ENCODE measurements at places on chromosomes 3 and 15. TPM values are rescaled to one million over a fixed set of nuclear protein-coding genes. Genes with fewer than 3 reads are reported as not detected.

DNA sequence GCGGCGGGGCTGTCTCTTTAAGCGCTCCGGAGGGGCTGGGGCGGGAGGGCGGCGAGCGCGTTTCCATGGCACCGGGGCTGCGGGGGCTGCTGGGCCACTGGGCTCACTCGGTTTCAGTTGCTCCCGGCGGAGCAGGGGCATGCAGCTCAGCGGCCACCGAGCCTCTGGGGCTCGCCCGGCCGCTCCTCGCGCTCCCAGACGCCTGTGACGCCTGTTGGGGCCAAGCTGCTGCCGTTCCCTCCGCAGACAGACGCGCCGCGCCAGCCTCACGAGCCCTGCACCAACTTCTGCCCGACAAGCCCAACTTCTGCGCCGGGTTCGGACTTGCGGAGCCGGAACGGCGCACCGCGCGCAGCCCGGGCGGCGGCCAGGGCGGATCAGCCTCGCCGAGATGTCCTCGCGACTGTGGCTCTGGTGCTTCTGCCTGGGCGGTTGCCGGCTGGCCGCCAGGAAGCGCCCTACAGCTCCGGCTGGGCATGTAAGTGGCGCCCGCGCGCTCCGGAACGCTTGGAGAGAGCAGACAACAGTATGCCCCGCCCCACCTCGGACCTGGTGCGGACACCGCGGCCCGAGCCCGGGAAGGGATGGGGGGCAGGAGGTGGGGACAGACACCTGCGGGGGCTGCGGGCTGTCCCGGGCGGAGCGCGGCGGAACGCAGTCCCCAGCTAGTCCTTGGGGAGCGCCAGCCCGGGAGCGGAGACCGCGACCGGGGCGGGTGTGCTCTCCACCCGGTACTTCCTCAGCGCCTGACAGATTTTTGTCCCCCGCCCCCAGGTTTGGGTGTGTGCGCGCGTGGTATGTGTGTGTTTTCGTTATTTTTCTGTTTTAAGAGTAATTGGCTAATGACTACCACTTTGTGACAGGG is 154.1 kb upstream of the GOLIM4 start:
- H3K27ac ChIP-seq: no peak overlapping the region
- no peaks in the 10 kb centered on the region for H3K27me3 ChIP-seq
- H3K4me1 ChIP-seq: peaks cover 25% of the 10 kb centered on the region
- H3K36me3 ChIP-seq: no peaks in the 10 kb centered on the region

DNA sequence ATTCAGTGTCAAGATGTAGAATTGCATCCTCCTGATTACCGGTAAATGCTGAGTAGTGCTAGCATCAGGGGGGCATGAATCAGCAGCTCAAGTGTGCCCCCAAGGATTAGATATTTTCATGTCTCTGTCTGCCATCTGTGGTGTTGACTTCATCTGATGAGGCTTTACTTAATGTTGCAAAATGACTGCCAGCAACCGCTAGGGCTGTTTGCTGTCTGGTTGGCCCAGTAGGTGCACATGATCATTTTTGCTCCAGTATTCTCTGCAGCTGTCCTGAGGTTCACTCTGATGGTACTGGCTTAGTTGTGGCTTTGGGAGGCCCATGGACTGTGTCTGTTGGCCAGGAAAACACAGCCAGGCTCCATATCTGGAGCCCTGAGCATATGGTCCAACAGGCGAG is 316.4 kb downstream of the SOX2 start:
- no peaks in the 10 kb centered on the region for H3K4me1 ChIP-seq
- H3K27ac ChIP-seq: no peak overlapping the region
- H3K4me3 ChIP-seq: no peak overlapping the region
- H3K36me3 ChIP-seq: no peaks in the 10 kb centered on the region
- no peaks in the 10 kb centered on the region for H3K27me3 ChIP-seq

- no peak overlapping the region for H3K27ac ChIP-seq
- H3K4me3 ChIP-seq: no peak overlapping the region
- no peak for DNase-seq
- peaks cover 35% of the 10 kb centered on the region for H3K4me1 ChIP-seq
- H3K27me3 ChIP-seq: no peaks in the 10 kb centered on the region
- H3K36me3 ChIP-seq: no peaks in the 10 kb centered on the region
Observed at GRCh38 chr3:49416867-49417266, 4.6 kb downstream of the TCTA start.

DNA sequence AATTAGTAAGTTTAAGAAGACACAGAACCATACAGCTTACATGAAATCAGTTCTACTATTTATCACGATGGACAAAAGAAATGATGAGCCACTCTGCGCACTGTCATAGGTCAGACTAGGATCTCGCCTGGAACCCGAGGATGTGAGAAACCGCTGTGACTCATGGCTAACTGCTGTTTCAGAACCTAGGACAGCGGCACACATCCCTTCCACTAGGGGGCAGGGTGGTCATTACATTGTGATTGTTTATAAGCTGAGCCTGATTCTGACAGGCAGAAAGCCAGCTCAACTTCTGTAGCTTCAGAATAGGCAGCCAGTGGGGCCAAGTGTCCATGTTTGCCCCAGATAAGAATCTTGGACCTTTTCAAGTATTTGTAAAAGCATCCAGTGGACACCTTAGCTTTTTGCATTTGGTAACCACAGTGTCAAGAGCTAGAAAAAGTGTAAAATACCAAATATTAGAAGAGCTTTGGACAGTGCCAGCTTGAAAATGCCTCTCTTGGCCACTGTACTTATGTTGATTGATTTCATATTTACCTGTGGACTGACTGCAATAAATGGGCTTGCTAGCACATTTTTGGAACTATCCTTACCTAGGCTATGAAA is 115.8 kb downstream of the KBTBD8 start:
- no peak for DNase-seq
- H3K27ac ChIP-seq: no peak overlapping the region
- no peaks in the 10 kb centered on the region for H3K27me3 ChIP-seq
- H3K4me3 ChIP-seq: no peak overlapping the region

DNA sequence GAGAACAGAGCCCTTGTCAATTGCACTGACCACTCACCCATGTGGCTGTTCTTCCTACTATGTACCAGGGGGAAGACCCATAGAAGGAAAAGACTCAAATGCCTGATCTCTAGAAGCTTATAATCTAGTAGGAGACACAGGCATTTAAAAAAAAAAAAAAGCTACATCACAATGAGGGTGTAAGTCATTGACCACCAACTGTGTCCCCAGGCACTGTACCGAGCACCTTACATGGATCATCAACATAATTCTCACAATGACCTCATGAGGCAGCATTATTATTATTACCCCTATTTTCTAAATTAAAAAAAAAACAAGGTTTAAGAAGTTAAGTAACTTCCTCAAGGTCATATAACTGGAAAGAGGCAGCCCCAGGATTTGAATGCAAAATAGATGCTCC is 247.4 kb downstream of the SHOX2 start:
- H3K4me1 ChIP-seq: no peaks in the 10 kb centered on the region
- H3K27me3 ChIP-seq: no peaks in the 10 kb centered on the region
- DNase-seq: no peak

DNA sequence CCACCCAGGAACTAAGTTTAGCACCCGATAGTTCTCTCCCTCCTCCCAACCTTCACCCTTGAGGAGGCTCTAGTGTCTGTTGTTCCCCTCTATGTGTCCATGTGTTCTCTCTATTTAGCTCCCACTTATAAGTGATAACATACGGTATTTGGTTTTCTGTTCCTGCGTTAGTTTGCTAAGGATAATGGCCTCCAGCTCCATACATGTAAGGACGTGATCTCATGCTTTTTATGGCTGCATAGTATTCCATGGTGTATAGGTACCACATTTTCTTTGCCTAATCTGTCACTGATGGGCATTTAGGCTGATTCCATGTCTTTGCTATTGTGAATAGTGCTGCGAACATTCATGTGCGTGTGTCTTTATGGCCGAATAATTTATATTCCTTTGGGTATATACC is 66.9 kb upstream of the TRA2B start:
- H3K4me3 ChIP-seq: no peak overlapping the region
- no peaks in the 10 kb centered on the region for H3K36me3 ChIP-seq
- no peaks in the 10 kb centered on the region for H3K4me1 ChIP-seq
- H3K27ac ChIP-seq: no peak overlapping the region
- no peaks in the 10 kb centered on the region for H3K27me3 ChIP-seq

DNA sequence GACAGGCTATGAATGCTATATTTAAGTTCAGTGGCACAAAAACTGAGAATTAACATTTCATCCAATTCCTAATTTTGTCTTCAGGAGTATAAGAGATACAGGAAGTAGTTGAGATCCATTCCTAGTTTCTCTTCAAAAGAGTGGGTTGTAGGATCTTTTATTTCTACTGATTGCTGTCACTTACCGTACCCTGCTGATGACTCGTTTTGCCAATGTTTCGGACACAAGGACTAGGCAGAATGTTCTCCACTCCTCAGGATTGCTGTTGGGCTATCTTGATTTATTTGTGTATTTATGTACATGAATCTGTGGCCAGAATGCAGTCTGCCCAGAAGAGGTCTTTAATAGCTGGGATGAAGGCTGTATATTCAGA is 11.9 kb downstream of the ARL8B start:
- peaks cover 76% of the 10 kb centered on the region for H3K4me1 ChIP-seq
- no peak for DNase-seq
- H3K4me3 ChIP-seq: no peak overlapping the region
- no peaks in the 10 kb centered on the region for H3K27me3 ChIP-seq
- no peak overlapping the region for H3K27ac ChIP-seq

- no peak for DNase-seq
- H3K36me3 ChIP-seq: no peaks in the 10 kb centered on the region
- no peak overlapping the region for H3K27ac ChIP-seq
- no peaks in the 10 kb centered on the region for H3K4me1 ChIP-seq
- no peak overlapping the region for H3K4me3 ChIP-seq
- H3K27me3 ChIP-seq: no peaks in the 10 kb centered on the region
Observed at GRCh38 chr3:80152692-80153091, 384.9 kb upstream of the ROBO1 start.

GRCh38 chr15:79494384-79494909 is 62.3 kb downstream of the MINAR1 start:
- DNase-seq: no peak
- no peaks in the 10 kb centered on the region for H3K4me1 ChIP-seq
- no peaks in the 10 kb centered on the region for H3K27me3 ChIP-seq
- H3K27ac ChIP-seq: no peak overlapping the region
- no peaks in the 10 kb centered on the region for H3K36me3 ChIP-seq

- peaks cover 26% of the 10 kb centered on the region for H3K4me1 ChIP-seq
- H3K27me3 ChIP-seq: no peaks in the 10 kb centered on the region
- H3K36me3 ChIP-seq: no peaks in the 10 kb centered on the region
- H3K4me3 ChIP-seq: no peak overlapping the region
Observed at GRCh38 chr3:171871392-171872274, 28.5 kb downstream of the TMEM212 start.

- no peaks in the 10 kb centered on the region for H3K27me3 ChIP-seq
- no peak for DNase-seq
- no peaks in the 10 kb centered on the region for H3K36me3 ChIP-seq
- no peak overlapping the region for H3K4me3 ChIP-seq
- no peaks in the 10 kb centered on the region for H3K4me1 ChIP-seq
- no peak overlapping the region for H3K27ac ChIP-seq
Observed at GRCh38 chr3:169581633-169582032, 81.9 kb downstream of the MECOM start.

Gene PLSCR2
- total RNA-seq: not detected

Gene LYZL4
- total RNA-seq: not detected

Gene RTP1
- total RNA-seq: not detected

Gene MB21D2
- 5.6 TPM for total RNA-seq

Gene STAB1
- total RNA-seq: 124 TPM
